ENCODE measurements at places on chromosomes 7 and 10.

GRCh38 chr7:159192725-159193453, 48.2 kb upstream of the VIPR2 start:
- DNase-seq = no peak

- no peak for DNase-seq
These were observed 22.7 kb downstream of the MYOF start for GRCh38 chr10:93459466-93459865.

GRCh38 chr10:31758495-31758894, 170.1 kb downstream of the ARHGAP12 start:
- no peak for DNase-seq

- DNase-seq = no peak
These were observed 136.6 kb upstream of the SHH start for GRCh38 chr7:155948845-155949244.

GRCh38 chr10:111200505-111201186, 123.8 kb downstream of the ADRA2A start:
- no peak for DNase-seq

- DNase-seq = no peak
These were observed 171.7 kb upstream of the PFKP start for GRCh38 chr10:2895594-2896196.

DNA sequence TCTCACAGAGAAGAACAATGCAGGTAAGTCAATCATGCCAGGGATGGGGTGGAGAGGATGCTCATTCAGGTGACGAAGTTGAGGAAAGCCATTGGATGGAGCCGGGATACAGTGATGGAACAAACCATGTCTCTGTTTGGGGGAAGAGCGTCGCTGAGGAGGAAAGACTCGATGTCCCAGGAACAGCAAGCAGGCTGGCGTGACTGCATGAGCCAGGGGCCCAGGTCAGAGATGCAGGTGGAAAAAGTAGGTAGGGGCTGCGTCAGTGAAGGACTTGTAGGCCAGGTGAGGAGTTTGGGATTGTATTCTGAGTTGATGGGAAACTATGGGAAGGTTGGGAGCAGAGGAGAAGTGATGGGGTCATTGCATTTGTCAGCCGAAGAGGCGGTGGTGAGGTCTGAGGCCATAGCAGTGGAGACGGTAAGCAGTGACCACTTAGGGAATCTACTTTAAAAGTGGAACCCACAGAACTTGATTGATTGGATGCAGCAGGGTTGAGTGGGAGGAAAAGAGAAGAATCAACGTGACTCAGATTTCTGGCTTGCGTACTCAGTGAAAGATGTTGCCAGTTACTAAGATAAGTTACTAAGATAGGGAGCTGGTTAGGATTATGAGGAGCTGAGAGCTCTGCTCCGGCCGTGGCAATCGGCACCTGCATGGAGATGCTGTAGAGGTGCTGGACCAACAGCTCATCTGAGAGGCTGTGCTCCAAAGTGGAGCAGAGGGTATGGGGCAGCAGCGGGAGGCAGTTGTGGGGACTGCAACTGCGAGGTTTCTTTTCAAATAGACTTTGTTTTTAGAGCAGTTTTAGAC, 12.5 kb upstream of the IL2RA start:
- DNase-seq = no peak

DNA sequence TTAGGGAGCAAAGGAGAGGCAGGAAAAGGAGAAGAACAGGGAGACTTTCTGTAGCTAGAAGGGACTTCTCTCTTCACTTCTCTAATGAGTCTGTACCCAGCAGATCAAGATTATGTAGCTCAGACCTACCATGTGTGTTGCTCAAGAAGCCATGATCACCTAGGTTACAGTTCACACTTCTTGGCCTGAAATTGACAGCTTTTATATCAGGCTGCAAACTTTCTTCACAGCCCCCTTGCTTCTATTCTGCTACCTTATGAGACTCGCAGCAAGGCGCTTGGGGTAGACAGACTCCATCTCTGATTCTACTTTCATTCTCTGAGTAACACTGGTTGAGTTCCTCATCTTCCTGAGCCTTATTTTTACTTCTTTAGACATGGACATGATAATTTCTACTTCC, 19.6 kb upstream of the GIMAP2 start:
- no peak for DNase-seq

- DNase-seq = no peak
These were observed 65.8 kb upstream of the PRSS58 start for GRCh38 chr7:142323706-142324105.

GRCh38 chr7:12730523-12730922, 43.1 kb downstream of the ARL4A start:
- DNase-seq = no peak

GRCh38 chr10:48626986-48627731, 22.3 kb upstream of the ARHGAP22 start:
- DNase-seq = no peak

DNA sequence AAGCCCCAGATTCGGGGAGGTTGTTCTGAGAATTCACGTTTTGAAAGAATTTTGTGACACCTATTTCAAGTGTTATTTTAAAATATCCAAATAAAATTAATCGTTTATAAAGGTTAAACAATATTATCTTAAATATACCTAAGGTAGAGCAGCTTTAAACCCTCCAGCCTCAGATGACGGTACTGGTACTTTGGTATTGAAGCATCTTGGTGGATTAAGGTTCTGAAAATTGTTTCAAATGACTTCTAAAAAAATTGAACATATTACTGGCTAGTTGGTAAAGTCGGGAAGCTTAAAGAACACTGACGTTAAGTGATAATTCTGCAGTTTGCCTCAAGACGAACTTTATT, 392 bp upstream of the HUS1 start:
- DNase-seq = no peak

GRCh38 chr7:91289633-91290254, 25.5 kb downstream of the FZD1 start:
- no peak for DNase-seq

DNA sequence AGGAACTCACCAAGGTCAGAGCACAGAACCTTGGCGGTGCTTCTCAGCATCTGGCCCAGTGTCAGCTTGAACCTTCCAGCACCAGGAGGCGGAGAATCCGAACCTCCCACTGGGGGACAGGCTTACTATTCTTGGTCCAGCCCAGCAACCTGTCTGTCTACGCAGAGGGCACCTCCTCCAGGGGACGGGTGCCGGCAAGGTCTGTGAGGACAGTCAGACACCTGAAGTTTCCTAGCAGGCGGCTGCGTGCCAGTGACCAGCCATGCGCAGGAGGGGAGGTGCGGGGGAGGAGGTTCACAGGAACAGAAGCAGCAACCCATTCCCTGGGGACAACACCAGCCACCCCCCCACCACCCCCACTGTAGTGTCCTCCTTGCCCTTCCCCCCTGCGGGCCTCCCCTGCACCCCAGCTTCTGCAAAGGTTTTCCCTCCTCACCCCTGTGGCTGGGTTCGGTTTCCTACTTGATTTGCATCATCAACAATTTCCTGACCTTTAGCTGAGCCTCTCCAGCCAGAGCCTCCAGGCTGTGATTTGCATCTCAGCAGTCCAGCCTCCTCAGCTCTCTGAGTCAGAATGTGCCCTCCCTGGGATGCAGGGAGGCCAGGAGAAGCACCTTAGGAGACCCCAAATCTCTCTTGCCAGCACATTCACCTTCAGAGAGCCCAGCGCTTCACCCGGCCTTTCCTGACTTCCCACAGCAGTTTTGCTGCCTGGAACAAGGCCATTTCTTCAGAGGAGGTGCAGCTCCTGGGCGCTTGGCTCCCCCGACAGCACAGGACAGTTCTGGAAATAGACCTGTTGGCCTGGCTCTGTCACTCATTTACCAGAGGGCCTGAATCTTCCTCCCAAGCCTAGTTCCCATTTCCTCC, 107.5 kb upstream of the NPS start:
- DNase-seq = no peak

DNA sequence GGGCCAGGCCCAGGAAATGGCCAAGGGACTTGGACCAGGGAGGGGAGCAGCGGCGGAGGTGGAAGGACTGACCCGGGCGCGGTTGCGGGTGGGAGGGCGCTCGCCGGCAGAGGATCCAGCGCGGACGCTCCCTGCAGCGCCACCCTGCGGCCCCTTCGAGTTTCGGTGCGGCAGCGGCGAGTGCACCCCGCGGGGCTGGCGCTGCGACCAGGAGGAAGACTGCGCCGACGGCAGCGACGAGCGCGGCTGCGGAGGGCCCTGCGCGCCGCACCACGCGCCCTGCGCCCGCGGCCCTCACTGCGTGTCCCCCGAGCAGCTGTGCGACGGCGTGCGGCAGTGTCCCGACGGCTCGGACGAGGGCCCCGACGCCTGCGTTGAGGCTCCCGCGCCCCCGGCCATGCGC, 16.8 kb upstream of the ZNF467 start:
- DNase-seq = no peak

- DNase-seq = no peak
These were observed 36.6 kb upstream of the PDLIM1 start for GRCh38 chr10:95327367-95327766.

DNA sequence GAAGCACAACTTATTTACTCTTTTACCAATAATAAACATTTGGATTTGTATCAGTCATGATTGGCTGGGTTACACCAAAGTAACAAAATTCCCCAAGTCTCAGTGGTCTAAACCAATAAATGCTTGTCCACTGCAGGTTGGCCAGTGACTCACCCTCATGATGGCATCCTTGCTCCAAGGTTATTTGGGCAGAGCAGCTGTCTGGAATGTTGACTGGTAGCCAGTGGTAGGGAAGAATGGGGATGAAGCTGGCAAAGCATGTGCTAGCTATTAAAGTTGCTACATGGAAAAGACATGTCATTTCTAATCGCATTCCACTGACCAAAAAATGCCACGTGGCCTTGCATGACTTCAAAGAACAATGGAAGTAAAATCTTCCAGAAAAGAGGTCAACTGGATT, 1168.7 kb upstream of the CELF2 start:
- no peak for DNase-seq

- peak; percentile 71 for DNase-seq
These were observed at the start of gene TOMM7 for GRCh38 chr7:22822486-22823141. Gene TOMM7, minus strand, starts transcription at chr7:22822849. Its CDS starts 70 bp downstream, at chr7:22822779.

GRCh38 chr10:112189465-112189864, 5.9 kb upstream of the GPAM start:
- DNase-seq = no peak

DNA sequence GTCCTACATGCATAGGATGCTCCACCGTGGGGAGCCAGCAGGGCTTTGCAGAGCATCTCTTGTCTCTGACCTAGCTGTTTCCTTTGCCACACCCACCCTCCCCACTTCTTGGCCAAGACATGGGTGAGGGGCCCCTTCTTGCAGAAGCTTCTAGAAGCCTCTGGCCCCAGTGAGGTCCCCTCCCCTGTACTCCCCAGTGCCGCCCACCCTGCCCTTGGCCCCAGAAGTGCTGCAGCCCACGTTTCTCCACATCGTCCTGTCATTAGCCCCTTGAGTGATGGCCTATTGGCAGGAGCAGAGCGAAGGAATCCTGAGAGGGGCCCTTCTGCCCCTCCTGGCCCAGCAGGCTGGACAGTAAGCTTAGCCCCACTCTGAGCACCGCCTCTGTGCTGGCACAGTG, 43.7 kb downstream of the ALOX5 start:
- no peak for DNase-seq

- DNase-seq = no peak
These were observed 164.5 kb upstream of the NPVF start for GRCh38 chr7:25392588-25393338.

DNA sequence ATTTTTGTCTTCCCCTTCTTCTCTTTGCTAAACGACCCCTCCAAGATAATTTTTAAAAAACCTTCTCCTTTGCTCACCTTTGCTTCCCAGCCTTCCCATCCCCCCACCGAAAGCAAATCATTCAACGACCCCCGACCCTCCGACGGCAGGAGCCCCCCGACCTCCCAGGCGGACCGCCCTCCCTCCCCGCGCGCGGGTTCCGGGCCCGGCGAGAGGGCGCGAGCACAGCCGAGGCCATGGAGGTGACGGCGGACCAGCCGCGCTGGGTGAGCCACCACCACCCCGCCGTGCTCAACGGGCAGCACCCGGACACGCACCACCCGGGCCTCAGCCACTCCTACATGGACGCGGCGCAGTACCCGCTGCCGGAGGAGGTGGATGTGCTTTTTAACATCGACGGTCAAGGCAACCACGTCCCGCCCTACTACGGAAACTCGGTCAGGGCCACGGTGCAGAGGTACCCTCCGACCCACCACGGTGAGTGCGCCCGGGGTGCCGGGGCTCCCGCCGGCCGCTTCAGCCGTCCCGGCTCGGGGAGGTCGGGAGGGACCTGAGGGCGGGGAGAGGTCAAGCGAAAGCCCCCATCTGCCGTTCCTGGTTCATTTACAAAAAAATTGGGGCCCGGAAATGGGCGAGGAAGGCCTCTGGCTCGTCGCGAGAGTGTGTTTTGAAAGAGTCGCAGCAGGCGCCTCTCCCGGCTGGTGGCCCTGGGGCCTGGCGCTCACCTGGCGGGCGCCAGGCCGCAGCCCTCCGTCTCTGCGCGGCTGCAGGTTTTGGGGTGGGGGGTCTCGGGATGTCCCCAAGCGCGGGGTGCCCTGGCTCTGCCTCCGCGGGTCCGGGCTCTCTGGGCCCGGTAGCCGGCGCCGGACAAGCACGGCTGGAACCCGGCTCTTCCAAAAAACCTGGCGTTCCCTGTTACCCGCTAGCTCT, 1.2 kb downstream of the GATA3 start:
- no peak for DNase-seq

DNA sequence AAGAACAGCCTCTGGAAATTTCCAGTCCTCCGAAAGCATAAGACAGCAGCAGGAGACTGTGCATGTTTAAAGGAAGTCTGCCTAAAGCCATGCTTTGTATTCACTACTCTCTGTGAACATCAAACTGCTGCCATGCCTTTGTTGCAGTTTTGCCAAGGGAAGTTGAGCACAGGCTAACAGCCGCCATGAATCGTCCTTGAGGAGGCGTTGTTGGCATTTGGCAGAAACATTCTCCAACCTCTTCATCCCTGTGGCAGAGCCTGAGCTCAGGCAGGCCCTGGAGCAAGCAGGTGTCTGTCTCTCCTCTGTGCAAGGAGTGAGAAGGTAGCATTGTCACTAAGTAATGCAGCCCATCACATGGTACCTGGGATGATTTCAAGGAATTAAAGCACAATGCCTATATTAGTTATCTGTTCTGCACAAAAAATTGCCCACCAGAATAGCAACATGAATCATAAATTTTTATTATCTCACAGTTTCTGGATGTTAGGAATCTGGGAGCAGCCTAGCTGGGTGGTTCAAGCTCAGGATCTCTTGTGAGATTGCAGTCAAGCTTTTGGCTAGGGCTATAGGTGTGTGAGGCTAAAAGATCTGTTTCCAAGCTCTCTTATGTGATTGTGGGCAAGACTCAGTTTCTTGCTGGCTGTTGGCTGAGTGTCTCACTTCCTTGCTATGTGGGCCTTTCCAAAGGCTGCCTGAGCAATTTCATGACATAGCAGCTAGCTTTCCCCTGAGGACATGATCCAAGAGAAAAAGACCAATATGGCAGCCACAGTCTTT, 46.5 kb upstream of the KIAA1217 start:
- DNase-seq = no peak

DNA sequence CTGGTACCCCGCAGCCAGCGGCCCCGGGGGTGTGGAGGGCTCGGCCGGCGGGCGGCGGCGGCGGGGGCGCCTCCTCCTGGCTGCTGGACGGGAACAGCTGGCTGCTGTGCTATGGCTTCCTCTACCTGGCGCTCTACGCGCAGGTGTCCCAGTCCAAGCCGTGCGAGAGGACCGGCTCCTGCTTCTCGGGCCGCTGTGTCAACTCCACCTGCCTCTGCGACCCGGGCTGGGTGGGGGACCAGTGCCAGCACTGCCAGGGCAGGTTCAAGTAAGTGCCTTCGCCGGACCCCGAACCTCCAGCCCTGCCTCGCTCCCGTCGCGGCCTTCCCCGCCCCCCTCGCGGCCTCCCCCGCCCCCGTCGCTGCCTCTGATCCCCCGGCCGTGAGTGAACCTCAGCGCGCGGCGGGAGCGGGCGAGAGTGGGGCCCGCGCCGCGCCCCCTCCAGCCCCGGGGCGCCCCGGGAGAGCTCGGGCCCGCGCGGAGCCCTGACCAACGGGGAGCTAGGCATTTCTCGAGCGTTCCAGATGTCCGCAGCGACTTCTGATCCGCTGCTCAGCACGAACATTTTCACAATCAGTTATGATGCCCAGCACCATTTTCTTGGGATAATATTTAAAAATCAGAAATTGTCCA, 727 bp downstream of the ATRNL1 start:
- DNase-seq = no peak
